ENCODE measurements at places on chromosomes 5 and 9.

DNA sequence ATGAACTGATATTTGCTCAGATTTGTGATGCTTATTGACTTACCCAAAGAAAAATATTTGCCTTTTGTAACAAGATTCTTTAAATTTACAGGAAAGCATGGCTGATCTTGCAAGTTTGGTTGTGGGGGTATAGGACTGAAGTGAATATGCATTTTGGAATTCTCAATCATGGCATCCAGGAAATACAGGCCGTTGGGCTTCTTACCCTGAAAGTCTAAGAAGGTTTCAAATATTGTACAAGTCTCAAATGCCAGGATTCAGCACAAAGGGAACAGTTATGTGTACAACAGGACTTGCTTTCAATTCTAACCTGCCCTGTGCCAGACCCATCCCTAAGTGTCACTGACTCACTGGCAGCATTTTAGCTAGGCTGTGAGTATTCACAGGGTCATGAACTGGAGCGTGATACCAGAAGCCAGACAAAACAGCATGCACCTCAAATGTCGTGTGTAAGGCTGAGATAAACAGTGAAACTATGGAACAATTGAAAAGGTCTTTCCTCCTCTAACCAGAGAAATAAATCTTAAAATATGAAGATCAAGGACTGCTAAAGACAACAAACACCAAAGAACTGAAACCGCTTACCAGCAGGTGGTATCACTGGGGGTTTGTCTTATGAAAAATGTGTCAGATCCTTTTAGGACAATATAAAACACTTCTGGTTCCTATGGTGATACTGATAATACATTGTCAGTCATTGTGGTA is 168.6 kb upstream of the RGMB start:
- no peak for DNase-seq

DNA sequence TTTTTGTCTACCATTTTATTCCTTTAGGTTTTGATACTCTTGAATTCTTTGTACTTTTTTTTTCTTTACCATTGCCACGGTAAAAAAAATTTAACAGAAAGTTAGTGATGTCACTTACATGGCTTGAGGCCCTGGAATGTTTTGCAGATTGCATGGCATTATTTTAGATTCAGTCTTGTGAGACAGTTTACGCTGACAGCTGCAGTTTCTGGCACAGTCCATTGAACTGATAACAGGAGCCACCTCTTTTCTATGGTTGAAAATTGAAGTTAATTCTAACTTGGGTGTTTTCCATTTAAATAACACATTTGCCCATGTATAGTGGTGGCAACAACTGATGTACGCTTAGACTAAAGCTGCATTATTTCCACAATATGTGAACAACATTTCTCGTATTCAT is 1028.5 kb downstream of the CDH18 start:
- DNase-seq = no peak

DNA sequence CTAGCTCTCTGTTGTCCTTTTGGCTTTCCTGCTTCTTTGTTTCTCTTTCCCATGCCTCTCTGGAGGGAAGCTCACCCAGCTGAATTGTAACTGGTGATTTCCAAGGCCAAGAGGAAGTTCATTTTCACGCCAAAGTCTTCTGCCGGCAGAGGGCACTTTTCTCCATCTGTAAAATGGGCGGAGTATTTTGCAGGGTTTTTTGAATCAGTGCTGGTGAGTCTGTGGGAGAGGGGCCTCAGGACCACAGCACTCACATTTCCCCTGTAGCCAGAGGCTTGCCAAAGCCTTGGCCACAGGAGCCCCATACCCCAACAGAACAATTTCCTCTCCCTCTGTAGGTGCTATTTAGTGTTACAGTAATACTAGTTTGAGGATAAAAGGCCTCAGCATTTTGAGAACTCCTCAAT is 42.3 kb upstream of the MATR3 start:
- DNase-seq = no peak

GRCh38 chr5:2773327-2773726 is 21.9 kb upstream of the IRX2 start:
- no peak for DNase-seq

DNA sequence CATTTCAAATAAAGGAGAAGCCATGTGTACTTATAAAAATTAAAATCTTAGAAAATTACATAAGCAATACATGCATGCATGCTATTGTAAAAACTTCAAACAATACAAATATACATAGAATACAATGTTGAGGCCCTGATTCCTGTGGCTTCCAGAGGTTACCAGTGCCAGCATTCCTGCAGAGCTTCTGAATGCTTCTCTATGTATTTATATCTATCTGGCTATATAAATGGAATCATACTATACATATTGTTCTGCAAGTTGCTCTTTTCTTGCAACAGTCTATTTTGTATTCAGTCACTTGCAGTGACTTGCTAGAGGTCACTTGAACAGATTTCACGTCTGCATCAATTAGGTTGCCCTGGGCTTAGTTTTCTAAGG is 3.2 kb upstream of the IL12B start:
- DNase-seq = no peak

GRCh38 chr9:114153761-114154599 is 1.4 kb upstream of the COL27A1 start:
- no peak for DNase-seq
